GM12891 (cell line): ENCODE measurements at places on chromosomes 13 and 19.

- no peak for DNase-seq
These were observed 767.3 kb upstream of the GPC6 start for GRCh38 chr13:92459306-92459705.

- DNase-seq: no peak
These were observed 73.9 kb downstream of the GNG7 start for GRCh38 chr19:2628597-2628996.

- no peak for DNase-seq
These were observed 17.0 kb upstream of the RUBCNL start for GRCh38 chr13:46403851-46404732.

DNA sequence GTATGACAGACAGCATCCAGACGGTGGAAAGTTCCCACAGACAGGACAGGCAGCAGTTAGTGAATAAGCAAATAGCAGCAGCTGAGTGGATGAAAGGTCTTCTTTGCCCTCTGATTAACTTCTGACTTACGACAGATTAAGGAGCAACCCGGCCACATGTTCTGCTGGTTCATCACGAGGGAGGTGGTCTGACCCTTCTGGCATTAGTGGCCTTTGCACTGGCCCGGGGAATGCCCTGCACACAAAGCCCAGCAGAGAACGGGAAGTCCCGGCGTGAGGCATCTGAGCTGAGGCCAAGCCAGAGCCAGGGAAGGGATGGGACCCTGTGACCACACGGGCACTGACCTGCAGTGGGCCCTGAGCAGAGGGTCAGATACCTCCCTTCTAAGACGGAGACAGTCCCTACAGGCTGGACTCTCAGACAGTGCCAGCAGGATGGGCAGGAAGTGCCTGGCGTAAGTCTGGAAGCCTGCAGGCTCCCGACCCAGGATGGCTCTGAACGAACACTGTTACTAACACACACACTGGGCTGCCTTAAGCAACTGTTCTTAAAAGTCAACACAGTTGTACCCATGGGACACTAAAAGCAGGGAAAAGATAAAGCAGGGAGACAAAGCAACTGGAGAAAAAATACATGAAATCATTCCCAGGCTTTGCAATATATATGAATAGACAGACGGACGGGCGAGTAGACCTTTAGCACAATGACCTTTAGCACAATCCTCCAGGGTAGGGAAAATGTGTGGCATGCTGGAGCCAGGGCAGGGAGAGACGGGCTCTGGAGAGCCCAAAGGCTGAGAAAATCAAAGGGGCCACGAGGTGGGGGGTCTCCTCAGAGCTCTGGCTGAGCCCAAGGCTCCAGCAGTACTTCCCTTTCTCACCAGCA lies 6.3 kb downstream of the C19orf12 start:
- DNase-seq: no peak

DNA sequence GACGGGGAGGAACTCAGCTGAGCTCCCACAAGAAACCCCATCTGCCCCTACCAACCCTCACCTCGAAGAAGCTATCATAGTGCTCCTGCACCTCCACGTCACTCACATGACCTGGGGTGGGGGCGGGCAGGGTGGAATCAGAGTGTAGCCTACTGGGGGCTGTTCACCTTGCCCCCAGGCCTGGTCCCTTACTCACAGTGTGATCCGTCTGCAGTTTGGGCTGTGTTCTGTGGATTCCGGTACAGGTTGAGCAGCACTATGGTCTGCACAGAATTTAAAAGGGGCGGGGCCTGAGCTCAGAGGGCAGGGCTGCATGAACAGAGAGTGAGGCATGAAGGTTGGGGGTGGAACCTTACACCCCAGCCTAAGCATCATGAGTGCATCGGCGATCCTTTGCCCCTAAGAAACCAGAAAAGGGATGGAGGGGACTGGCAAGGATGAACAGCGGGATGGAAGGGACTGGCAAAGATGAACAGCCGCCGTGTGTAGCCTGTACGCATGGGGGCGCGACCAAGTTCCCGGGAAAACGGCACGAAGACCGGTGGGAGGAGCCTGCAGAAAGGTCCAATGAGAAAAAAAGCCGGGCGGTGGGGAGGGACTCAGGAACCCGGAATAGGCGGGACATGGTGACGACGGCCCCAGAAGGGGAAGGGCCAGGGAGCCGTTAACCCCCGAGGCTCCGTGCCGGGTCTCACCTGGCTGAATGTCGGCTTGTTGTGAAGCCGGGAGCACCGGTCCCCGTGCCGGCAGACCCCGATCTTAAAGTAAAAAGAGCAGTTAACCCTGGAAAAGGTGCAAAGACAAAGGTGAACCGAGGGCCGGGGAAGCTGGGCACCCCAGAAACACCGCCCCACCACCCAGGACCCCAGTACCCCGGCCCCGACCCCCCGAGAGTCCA lies 539 bp downstream of the U2AF1L4 start:
- peak; percentile 66 for DNase-seq

- no peak for DNase-seq
These were observed 82.3 kb downstream of the FGF9 start for GRCh38 chr13:21753117-21753729.

DNA sequence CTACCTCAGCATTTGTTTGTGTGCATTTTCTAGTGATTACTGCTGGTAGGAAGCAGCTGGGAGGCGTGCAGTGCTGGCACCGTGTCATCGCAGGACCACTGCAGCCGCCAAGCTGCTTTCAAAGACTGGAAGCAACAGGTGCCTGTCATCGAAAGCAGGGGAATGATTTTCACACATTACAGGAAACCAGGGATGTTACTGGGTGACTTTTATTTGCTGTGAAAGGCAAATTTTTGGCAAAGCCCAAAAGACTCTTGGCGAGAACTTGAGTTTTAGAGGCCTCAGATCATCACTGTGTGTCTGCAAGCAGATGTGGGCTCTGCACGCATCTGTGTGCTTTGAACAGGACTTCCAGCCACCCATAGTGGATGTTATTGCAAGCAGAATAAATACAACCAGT lies 176.4 kb downstream of the FLT1 start:
- no peak for DNase-seq

DNA sequence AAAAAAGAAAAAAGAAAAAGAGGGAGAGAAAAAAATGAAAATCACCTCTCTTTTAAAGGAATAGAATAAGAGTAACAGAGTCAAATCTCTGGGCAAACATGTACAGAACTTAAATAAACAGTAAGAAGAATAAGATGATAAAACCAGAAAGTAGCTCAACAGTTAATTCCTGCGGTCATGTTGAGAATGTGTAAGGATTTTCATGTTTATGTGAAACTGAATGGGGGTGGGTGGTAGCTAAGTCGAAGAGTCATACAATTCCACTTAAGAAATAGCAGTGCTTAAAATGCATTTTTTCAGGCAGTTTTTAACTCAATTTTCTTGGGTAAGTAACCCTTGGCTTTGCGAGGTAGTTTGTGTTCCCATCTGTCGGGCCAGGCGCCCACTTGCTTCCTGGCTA lies 60.9 kb downstream of the PEX11G start:
- DNase-seq: no peak

DNA sequence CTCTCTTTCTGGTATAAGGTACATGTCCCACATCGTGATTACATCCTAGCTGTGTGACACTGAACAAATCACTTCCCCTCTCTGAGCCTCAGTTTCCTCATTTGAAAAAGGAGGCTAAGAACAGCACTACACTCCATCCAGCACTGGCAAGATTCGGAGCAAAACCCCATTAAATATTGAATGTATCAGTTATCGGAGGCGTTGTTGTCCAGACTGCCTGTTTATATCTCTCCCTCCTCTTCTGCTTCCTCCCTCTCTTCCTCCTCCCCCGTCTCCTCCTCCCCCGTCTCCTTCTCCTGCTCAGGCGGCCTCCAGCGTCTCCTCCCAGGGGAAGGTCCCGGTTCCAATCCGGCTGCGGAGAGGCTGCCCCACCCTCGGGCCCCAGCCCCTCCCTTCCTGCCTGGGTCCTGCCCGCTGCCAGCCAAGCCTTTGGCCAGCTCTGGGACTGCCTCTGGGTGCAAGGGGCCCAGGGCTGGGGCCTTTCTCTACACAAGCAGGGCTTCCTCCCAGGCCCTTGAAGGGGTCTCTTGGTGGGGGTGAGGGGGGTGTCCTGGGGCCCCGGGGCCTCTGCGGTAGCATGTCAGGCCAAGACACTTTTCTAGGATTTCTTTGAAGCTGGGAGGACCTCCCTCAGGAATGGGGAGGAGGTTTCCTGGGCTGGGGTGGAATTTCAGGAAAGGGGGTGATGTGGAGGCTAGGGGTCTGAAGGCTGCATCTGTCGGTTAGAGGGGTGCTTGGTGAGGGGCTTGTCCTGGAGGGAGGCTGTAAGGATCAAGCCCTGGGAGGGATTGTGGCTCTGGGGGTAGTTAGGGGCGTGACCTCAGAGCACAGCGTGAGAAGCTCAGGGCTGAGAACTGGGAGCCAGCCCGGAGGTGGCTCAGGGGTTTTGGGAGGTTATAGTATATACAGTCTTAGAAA lies 1.9 kb downstream of the RRAS start:
- DNase-seq: no peak

DNA sequence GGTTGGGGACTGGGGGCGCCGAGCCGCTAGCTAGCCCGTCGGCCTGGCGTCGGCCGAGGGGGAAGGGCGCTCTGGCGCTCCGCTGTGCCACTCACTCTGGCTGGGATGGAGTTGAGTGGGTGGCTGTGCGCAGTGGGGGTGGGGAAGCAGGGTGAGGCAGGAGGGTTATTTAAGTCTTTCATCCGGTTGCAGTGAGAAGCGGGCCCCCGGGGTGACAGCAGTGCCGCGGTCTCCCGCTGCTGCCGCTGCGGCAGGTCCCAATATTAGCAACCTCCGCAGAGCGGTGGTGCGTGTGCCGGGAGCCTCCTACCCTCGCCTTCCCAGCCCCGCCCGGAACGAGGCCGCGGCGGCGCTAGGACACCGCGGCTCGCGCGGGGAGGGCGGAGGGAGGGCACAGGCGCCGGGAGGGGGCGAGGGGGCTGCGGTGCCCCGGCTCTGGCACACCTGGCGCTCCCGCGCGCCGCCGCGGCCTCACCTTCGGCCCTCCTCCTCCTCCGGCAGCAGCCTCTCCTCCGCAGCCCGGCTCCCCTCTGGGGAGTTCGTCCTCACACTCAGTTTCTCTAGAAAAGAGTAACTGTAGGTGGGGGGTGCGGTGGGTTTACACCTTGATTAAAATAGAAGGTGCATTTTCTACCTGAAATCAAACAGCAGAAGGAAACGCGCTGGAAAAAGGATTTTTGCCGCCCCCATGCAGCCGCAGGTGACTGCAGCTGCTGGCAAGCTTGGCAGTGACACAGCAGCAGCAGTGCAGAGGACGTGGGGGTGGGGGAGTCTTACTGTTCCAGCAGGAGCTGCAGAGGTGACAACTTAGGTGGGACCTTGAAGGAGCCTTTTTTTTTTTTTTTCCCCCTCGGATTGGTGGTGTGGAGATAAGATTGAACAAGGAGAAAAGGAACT lies 4.5 kb downstream of the FGF9 start:
- DNase-seq: no peak

GRCh38 chr19:54199401-54199800 lies 1.3 kb upstream of the RPS9 start:
- DNase-seq: no peak

DNA sequence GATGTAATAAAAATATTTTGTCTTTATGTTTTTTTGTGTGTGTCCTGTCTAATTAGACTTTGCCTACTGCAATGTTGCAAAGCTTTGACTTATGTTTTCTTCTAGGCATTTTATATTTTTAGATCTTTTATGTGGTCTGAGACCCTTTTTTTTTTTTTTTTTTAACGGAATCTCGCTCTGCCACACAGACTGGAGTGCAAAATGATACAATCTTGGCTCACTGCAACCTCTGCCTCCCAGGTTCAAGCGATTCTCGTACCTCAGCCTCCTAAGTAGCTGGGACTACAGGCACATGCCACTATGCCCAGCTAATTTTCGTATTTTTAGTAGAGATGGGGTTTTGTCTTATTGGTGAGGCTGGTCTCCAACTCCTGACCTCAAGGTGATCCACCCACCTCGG lies 8.5 kb upstream of the ZNF304 start:
- DNase-seq: no peak

DNA sequence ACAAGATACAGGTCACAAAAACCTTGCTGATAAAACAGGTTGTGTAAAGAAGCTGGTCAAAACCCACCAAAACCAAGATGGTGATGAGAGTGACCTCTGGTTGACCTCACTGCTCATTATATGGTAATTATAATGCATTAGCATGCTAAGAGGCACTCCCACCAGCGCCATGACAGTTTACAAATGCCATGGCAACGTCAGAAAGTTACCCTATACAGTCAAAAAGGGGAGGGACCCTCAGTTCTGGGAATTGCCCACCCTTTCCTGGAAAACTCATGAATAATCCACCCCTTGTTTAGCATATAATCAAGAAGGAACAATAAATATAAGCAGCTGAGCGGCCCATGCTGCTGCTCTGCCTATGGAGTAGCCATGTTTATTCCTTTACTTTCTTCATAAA lies 434.1 kb downstream of the ZNF536 start:
- no peak for DNase-seq

GRCh38 chr13:41641961-41642360 lies 184.6 kb downstream of the RGCC start:
- DNase-seq: no peak

DNA sequence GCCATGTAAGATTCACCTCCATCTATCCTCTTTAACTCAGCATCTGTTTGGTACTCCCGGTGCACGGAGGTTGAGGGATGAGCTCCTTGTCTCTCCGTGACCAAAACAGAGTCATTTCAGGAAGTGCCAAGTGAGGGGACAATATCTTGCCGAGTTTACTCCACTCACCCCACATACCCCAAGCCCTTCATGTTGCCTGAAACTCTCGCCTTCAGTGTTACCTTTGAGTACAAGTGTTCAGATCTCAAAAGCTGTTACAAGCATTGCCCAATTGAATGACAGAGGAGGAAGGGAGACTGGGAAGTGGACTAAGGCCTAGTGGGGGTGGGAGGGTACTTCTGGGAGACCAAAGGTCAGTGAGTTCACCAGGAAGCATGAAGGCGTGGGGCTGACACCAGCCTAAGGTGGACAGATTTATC lies 6.0 kb upstream of the SIGLEC12 start:
- DNase-seq: no peak

- no peak for DNase-seq
These were observed 33.4 kb downstream of the DNAJC3 start for GRCh38 chr13:95710313-95710712.

DNA sequence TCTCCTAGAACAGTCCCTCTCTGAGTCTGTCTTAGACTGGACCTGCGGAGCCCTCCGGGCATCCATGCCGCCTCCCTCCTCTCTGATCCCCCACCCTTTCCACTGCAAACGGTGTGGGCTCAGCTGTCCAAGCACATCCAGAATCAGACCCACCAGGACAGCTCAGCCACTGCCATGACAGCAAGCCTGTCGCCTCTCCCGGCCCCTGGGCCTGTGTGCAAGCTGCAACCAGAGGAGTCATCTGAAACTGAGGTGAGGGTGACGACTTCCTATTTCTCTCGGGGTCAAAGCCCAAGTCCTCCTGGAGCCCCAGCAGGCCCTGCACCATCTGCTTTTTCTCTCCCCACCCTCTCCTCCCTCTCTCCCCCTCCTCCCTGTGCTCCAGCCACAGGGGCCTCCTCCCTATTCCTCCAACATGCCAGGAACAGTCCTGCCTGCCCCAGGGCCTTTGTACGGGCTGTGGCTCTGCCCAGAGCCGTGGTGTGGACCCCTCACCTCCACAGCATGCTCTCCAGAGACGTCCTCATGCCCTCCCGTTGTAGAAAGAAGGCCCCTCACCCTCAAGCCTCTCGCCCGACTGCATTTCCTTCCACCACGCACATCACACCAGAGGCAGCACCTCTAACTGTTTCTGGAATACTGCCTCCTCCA lies 23.5 kb upstream of the MYDGF start:
- DNase-seq: no peak
